Stimulated activated CD8-positive, alpha-beta memory T cell treated with anti-CD3 and anti-CD28 coated beads, Interleukin-12 subunit alpha, Interleukin-12 subunit beta, amount 100 ng/mL, for 4 hours (primary cell): ENCODE measurements at places on chromosomes 12 and 14.

DNA sequence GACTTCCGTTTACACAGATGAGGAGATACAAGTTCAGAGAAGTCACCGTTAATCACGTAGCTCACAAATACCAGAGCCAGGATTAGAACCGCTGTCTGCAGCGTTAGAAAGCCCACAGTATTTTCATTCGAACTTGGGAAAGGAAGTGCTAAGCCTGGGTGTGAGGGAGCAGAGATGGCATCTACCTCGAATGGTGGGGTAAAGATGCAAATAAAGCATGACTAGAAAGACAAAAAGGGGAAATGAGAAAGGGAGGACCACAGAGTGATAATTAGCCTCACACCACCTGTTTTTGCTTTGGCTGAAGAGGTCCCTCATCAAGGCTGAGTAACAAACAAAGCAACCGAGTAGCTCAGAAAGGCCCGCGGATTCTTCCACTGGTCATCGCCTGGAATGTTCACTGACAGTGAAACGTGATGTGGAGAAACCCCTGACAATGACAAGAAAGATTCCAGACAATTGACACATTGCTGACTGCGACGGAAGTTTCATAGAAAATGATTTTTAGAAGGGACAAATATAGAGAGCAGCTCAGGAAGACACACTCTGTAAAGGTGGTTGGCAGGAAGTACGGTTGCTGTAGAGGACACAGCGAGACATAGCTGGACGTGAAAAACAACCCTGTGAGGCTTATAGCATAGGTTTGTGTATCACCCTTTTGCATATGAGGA is 31.5 kb upstream of the BHLHE41 start:
- DNase-seq: no peak

- no peak for DNase-seq
These were observed 966 bp downstream of the BICD1 start for GRCh38 chr12:32107359-32108267.

- DNase-seq: no peak
These were observed 479.3 kb downstream of the SLC16A7 start for GRCh38 chr12:60075091-60075490.

DNA sequence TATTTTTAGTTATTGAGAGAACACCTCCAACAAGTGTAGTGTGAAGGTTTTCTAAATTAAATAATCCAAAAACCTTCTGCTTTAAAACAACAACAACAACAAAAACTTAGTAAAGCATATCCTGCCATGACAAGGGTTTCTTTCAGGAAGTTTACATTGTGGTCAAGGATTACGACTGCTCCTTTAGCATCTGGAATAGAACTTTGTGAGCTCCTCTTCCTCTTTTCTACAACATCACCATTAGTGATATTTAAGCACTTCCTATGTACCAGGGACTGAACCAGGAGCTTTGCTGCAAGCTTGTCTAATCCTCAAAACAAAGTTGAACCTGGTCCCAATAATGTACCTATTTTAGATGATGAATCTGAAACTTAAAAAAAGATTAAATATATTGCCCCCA is 315.4 kb upstream of the KITLG start:
- no peak for DNase-seq

DNA sequence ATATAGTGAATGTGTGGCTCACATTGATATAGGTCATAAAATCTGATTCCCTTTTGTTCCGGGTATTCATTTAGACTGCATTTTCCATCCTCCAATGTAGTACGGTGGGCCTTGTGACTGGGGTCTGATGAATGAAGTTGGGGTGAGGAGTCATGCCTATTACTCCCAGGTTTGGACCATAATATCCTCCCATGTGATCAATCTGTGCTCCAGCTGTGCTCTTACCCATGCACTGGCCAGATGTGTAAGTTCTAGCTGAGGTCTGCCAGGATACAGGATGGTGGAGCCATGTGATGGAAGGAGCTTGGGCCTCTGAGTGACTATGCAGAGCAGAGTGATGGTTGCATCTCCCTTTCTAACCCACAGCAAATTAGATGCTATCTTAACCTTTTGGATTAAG is 1034.0 kb upstream of the TMEM132C start:
- DNase-seq: no peak

DNA sequence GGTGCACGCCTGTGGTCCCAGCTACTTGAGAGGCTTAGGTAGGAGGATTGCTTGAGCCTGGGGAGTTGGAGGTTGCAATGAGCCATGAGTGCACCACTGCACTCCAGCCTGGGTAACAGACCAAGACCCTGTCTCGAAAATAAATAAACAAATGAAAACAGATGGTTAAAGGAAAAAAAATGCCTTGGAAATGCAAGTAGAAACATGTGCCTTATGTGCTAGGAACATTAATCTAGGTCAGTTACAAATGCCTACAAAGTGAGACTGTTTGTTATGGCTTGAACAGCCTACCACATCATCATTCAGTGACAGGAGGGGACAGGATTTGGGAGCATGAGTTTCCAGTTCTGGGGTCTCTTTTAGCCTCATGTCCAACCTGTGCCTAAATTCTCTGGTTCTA is 52.4 kb upstream of the BCAT1 start:
- no peak for DNase-seq

DNA sequence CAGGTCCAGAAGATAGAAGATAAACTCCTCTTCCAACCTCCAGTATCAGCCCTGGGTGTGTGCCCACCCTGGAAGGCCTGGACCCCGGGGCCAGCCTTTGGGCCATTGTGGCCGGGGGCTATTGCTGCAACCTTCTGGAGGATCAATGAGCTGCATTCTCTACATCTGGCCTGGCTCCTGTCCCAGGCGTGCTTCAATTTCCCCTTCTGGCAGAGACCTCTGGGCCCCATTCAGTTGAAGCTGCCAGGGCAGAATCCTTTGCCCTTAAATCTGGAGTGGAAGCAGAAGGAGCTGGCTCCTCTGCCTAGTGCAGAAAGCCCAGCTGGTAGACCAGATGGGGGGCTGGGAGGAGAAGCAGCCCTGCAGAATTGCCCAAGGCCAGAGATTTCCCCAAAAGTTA is 10.0 kb downstream of the NYNRIN start:
- no peak for DNase-seq

DNA sequence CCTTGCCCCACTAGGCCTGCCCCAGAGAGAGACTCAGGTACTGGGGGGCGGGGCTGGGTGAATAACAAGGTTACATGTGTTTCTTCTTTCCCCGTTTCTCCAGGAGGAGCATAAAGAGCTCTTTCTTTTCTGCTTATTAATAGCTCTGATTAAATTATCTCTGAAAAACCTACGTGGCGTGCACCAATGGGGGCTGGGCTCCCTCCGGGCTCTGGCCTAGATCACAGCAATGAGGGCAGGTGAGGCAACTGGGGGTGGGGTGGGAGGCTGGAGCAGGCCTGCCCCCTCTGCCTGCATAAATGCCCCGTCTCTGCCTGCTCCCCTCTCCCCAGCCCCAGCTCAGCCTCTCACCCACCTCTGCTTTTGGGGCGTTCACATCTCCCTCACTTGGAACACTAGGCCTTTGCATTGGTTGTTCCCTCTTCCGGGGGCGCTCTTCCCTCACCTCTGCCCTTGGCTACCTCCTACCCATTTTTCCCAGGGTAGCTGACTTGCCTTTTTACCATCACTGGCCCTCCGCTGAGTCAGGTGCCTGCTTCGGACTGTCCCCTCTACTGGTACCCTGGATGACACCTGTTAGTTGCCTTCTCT is 4.1 kb upstream of the FAM222A start:
- no peak for DNase-seq

DNA sequence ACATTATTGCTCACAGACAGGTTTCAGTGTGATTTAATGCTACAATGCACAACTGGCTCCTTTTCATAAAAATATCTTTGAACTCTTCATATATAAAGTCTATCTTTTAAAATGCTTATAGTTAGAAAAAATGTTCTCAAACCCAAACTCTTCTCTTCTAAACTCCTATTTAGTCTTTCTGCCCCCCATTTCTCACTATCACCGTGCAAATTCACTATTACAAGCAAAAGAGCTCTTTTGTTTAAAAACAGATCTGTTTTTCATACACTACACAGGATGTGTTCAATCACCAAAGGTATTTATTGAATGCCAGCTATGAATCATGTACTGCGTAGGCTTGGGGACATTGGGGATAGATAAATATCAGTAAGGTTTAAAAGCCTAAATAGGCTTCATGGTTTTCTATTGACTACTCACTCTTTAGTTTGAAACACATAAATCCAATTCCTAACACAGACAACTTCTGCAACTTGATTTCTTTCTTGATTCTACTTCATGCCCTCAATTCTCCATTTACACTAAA is 692.3 kb downstream of the C12orf50 start:
- DNase-seq: no peak

GRCh38 chr14:89479802-89480201 is 62.8 kb upstream of the FOXN3 start:
- no peak for DNase-seq

DNA sequence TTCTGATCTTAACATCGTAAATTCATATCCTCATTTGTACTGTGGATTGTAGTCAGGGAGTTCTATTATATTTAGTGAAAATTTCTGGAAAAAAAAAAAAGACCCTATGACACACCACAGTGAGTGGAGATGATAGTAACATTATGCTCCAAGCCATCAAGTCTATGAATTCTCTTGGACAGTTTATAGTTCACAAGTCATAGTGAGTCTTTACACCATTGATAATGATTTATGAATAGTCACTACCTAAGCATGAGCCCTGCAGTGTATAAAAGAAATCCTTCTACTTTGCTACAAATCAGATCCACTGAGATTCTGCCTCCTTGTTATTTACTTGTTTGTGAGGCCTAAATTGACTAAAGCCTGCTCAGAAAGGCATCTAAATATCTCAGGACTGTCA is 772.2 kb upstream of the NOVA1 start:
- no peak for DNase-seq

DNA sequence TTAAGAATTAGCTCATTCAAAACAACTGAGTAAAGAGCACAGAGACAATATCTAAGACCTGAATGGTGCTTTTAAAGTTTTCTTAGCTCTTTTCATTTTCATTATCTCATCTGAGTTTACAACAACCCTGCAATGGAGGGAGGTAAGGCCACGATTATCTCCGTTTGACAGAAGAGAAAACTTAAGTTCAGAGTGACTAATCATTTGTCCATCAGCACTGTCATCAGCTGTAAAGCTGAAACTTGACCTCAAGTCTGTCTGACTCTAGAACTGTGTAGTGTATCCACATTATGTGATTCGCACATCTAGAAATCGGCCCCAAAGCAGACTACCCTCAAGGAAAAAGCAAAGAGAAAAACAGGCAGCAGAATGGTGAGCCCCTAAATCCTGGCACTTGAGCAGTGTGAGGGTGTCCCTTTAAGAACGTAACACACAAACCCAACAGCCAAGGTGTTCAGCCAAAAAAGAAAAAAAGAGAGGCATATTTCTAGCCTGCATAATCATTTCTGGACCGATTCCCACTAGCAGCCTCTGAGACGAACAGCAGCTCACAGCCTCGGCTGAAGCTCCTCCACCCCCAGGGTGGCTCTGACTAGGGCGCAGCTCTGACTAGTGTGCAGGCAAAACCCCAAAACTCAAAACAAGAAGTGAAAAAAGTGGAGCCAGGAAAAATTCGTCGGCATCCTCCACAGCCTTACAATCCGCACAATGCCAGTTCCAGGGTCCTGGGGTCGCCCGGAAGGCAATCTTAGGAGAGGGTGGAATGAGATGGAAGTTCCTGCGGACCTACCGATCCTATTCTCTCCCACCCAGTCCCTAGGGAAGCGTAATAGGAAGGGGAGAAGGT is 1.6 kb downstream of the STXBP6 start:
- DNase-seq: no peak

DNA sequence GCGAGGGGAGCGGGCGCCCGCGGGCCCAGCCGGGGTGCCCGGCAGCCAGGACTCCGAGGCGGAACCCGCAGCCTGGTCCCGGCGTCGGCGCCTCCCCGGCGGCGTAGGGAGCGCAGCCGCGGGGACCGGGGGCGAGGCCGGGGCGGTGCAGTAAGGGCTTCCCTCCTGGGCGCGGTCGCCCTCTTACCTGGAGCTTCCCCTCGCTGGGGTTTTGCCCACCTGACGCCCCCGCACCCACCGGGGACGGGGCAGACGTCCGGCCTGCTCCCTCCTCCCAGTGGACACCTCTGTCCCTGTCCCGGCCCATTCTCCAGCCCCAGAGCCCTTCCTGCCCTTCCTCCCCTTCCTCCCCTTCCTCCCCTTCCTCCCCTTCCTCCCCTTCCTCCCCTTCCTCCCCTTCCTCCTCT is 413 bp upstream of the TUBA1C start:
- no peak for DNase-seq

DNA sequence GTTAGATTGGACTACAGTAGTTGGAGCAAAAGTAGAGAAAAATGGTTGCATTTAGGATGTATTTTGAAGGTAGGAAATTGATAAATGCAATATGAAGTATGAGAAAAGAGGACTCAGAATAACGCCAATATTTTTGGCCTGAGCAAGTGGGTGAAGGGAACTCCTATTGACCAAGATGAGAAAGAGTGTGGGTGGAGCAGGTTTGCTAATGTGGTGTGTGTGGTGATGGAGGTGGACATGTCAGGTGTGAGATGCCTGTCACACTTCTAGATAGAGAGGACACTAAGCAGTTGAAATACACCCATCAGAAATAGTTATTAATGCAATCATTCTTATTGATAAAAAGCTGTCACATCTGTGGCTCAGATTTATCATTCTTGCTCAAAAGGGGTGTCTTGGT is 7.3 kb downstream of the GUCY2C start:
- no peak for DNase-seq
